ENCODE measurements at places on chromosomes 2 and 18. TPM values are rescaled to one million over a fixed set of nuclear protein-coding genes. Genes with fewer than 3 reads are reported as not detected.

TMEM198 gene
- 7.6 TPM for total RNA-seq

DNA sequence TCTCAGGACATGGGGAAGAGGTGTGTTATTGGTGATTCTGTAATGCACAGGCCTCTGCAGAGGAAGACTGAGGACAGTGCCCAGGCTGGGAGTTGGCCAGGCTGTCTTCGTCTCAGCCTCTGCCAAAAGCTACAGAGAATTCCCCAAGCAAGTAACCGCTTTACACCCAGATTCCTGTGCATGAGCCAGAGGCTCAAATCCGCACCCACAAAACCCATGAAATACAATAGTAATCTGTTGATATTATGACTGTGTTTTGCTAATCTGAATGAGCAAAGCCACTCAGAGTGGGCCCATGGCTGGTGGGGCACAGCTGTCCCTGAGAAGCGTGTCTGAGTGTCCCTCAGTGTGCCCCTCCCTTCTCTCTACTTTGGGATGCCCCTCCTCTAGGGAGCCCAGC is 149.5 kb upstream of the PXDN start:
- DNase-seq, result no peak

DNA sequence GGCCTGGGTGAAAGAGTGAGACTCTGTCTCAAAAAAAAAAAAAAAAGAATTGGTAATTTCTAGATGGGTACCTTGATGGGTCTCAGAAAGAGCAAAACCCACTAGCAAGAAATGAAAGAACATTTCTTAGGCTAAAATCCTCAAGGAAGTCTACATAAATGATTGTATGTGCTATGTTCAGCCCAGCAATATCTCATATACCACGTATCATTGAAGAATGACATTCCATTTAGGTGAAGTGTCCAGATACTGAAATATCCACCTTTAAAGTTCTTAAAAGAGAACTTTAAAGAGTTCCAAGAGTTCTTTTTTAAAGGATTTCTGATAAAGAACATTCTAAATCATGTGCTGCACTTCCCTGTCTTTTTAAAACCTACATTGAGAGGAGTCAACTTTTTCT is 19.2 kb downstream of the NRP2 start:
- no peak for DNase-seq

DNA sequence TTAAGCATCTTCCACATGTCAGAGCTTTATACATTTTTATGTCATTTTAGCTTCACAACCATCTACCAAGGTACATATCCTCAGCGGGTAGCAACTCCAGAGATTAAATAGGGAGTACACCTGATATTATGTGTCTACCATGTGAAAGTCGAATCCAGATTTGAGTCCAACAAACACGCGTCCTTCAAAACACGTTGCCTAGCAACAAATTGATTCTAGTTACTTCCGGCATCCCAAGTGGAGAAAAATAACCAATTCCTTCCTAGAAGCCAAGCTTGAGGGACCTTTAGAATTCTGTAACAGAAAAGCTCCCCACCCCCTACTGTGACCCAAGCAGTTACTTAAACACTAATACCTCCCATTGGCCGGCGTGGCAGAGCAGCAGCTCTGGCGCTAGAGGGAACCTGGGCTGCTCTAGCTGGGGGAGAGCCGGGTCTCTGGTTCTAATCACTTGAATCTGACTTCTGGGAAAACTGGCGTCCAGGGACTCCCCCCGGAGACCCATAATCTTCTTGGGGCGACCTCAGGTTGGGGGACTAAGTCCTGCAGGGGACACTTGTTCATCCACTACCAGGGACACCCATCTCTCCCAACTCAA is at the start of gene ERICH2:
Gene ERICH2, plus strand, starts transcription at position 371 of the 598 bp plus-strand sequence. CDS start 304 bp downstream, outside the sequence.
- no peak for DNase-seq

DNA sequence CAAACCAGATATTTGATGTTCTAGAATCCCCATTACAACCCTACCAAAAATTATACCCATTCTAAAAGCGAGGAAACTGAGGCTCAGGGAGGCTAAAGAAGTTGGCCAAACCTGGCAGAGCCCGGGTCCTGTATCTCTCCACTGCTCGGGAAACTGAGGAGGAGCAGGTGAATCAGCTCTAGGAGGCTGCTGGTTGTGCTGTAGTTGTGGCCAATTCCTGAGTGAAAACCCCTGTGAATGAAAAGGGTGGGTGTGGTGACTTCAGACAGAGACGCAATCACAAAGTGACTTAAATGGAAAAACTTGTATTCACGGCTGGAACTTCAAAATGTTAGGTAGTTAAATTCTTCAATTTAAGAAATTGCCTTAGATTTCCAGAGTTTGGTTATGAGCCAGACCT is 105.7 kb upstream of the SEC11C start:
- DNase-seq, result no peak
